ENCODE measurements at places on chromosomes 1 and 21.

DNA sequence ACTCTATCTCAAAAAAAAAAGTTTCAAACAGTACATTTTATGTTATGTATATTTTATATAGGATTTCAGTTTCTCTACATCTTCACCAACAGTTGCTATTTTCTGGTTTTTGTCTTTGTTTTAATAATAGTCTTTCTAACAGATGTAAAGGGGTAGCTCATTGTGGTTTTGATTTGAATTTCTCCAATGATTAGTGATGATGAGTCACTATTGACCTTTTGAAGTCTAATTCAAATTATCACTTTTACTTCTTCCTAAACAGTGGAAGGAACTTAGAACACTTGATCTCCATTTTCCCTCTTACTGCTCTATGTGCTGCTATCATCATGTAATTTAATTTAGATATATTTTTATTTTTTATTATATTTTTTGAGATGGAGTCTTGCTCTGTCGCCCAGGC lies 31.7 kb upstream of the SHCBP1L start:
- no peak for DNase-seq

- no peak for DNase-seq
These were observed 7.0 kb downstream of the S100A10 start for GRCh38 chr1:151986501-151987190.

- no peak for DNase-seq
These were observed 5.2 kb upstream of the LHX4 start for GRCh38 chr1:180224902-180225301.

- no peak for DNase-seq
These were observed 39.9 kb upstream of the HMGN1 start for GRCh38 chr21:39388811-39389155.

DNA sequence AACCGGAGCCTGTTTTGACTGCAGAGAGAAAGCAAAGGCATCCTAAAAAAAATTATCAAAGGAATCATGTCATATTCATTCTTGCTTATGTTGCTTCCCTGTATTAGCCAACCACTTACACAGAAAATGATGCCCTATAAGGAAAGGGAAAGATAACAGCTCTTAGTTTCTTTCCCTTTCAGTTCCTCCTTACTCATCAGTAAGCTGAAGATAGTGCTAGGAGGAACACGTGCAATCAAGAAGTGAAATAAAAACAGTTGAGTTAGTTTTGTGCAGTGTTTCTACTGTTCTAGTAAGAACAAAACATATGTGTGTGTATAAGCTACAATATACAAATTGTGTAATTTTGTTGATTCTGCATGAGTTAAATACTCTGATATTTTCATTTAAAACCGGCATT lies 45.3 kb upstream of the MTF2 start:
- peak; percentile 23 for DNase-seq

- DNase-seq = no peak
These were observed 25.2 kb upstream of the PLA2G2C start for GRCh38 chr1:20211511-20211931.

DNA sequence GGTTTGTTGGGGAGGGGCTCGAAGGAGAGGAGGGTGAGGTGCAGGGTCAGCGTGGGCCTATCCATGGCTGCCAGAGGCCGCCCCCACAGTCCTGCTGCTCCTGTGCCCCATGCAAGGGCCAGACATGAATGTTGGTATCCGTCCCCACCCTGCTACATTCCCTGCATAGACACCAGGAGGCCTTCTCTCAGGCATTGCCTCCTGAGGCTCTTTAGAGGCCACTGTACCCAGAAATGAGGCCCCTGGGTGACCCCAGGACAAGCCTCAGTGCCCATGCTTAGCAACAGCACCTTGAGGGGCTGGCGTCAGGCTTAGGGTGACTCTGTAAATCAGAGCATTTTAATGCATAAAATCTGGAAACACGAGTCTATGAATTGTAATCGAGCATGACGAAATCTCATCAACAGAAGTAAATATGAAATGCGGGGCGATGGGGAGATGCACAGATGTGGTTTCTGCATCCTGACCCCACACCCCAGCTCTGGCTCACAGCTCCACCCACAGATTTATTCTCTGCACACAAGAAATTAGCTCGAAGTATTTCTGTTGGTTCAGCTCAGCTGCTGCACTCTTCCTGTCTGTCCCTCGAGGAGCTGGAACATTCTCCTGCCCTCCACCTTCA lies 124.0 kb upstream of the CSF3R start:
- no peak for DNase-seq

DNA sequence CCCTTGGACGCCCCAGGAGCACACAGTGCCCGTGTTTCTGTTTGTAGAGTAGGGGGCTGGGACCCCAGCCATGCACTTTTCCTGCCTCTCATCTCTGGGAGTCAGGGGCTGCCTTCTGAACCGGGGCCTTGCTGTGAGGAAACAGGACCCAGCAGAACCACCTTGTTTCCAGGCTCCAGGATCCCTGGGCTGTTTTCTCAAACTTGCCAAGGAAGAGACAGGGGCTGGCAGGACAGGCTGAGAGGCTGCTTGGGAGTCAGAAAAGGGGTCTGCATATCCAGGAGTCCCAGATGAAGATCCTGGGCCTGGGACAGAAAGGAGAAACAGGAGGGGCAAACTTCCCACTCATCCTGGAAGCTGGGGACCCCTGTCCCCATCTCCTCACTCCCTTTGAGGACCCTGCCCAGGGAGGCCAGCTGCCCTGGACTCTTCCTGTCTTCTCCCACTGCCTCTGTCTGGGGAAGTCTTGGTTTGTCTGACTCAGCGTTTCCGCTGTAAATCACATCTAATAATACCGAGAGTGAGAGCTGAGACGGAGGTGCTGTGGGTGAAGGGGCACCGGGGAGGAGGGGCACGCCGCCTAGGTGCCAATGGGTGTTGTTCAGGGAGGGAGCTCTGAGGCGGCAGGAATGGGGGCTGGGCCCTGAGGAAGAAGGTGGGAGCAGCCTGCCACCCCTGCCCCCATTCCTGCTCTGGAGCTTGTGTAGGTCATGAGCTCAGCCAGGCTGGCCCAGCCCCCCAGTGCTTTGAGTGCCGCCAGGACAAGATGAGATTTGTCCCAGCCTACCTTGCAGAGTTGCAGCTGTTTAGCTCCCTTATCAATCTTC lies 16.7 kb downstream of the POU3F1 start:
- peak; percentile 94 for DNase-seq

DNA sequence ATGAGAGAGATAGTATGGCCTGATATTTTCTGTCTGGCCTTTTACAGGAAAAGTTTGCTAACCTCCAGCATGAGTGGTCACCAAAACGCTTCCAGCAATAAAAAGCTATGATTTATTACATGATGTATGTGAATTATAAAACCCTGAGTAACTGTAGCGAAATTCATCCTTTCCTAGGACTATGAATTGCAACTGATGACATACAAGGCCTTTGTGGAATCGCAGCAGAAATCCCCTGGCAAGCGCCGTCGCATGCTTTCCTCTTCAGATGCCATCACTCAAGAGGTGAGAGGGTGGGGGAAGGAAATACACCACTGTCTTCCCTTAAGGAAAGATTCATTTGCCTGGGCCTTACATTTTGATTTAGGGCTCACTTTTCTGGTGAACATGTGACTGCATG lies 117.9 kb downstream of the MACF1 start:
- no peak for DNase-seq

GRCh38 chr1:77375990-77376389 lies 94.2 kb downstream of the AK5 start:
- no peak for DNase-seq

DNA sequence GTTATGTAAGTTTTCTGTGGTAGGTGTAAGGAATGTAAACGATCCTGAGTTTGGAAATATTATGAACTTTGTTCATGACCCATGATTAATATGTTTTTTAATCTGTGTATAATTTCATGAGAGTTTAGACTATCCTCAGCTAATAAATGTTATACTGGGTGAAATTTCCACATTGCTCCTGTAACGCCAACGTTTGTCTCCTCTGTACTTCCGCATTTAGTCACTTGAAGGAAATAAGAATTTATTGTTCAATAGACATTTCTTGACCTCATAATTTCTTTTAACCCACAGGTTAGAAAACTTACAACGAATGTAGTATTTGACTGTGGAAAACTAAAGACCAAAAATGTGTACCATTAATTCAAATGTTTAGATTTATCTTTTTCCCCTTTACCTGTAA lies 876 bp downstream of the KCNJ15 start:
- no peak for DNase-seq

- DNase-seq = no peak
These were observed 8.8 kb downstream of the C8A start for GRCh38 chr1:56863265-56863992.

GRCh38 chr1:243917177-243917862 lies 67.3 kb upstream of the AKT3 start:
- no peak for DNase-seq

- no peak for DNase-seq
These were observed 617.5 kb downstream of the PTPRU start for GRCh38 chr1:29853716-29854330.

- peak; percentile 9 for DNase-seq
These were observed 2.5 kb downstream of the BACE2 start for GRCh38 chr21:41170442-41170841.

Measured in activated CD4-positive, alpha-beta T cell treated with anti-CD3 and anti-CD28 coated beads, Interleukin-2, Interleukin-4, amounts not matched to agents 100 ng/mL and 50 ng/mL, durations not matched to agents 16 hours and 8 hours (primary cell).